ENCODE measurements at places on chromosomes 3 and 15.
A peak's percentile ranks its signal among the peaks of the same experiment; 100 is the strongest.

GRCh38 chr15:58686286-58686685, 63.2 kb downstream of the ADAM10 start:
- DNase-seq = no peak

DNA sequence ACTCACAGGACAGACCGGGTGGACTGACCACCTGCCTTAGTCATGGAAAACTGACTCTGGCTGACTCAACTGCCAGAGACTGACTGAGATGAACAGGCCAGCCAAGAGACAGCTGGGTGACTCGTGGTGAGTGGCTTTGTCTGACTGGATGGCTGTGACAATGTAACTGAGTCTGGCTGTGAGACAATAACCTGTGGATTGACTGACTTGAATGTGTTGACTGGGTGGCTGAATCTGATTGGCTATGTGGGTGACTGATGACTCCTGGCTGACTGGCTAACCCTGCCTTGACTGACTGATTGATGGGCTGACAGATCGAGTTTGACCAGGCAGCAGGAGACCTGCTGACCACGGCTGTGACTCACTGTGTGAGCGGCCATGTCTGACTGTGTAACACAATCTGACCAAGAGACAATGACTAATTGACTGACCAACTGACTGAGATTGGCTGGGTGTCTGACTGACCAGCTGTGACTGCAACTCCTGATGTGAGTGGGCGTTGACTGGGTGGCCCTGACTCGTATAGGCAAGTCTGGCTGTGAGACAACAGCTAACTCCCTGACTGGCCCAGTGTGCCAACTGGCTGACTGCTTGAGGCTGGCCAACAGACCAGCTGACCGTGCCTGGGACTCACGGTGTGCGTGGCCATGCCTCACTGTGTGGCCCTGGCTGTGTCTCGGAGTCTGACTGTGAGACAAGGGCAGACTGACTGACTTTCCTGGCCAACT, 509.1 kb downstream of the SHQ1 start:
- DNase-seq = peak; percentile 75

DNA sequence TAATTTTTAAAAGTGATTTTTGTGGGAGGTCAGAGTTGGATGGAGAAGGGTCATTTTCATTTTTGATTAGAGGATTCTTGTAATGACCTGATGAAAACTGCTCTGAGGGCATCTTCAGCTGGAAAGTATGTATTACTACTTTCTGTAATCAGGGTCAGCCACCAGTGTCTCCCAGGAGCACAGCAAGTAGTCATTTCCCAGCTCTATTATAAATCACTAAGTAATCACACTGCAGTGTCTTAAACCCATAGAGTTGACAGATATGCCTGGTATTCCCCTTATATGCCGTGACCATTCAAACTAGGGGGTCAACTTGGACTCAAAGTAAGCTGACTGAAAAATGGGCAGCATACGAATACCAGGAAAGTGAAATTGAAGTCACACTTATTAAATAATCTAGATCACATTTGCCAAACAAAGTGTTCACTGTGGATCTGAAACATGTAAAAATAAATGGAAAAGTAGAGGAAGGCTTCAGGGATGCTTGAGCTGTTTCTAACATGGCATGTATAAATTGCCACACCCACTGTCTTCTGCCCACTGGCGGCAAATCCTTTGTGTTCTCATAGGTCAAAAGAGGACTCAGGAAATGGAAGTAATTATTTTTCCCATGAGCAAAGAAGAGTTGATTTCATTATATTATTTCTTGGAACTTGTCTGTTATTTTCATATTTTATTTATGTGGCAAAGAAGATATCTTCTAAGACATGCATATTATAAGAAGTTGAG, 105.7 kb downstream of the MBNL1 start:
- DNase-seq = no peak

- no peak for DNase-seq
These were observed 324.5 kb downstream of the TBL1XR1 start for GRCh38 chr3:176872771-176873209.

GRCh38 chr3:183725387-183725786, 27.8 kb downstream of the YEATS2 start:
- no peak for DNase-seq

DNA sequence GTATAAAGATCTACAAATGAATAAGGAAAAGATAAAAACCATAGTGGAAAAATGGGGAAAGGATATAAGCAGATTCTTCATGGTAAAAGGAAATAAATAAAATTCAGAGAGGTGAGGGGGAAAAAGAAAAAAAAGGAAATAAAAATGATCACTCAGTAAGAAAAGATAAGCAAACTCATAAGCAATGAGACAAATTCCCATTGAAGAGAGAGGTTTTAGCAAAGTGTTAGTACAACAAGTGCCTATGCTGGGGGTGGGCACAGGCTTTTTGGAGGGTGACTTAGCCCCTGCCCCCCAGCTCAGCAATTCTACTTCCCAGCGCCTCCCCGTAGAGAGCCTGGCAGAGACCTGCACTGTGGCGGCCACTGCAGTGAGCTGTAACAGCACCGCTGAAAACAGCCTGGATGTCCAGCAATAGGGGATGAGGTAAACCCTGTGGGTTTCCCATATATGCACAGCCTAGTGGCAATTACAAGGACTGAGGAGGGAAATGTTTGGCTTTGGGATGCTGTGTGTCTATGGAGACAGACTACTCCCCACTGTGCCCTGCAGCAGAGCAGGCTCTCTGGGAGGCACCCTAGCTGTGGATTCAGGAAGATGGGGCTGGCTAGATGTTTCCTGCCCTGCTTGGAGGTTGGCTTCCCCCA, 23.7 kb upstream of the SFMBT1 start:
- DNase-seq = no peak

- DNase-seq = no peak
These were observed 848 bp downstream of the SYNM start for GRCh38 chr15:99105514-99106341.

DNA sequence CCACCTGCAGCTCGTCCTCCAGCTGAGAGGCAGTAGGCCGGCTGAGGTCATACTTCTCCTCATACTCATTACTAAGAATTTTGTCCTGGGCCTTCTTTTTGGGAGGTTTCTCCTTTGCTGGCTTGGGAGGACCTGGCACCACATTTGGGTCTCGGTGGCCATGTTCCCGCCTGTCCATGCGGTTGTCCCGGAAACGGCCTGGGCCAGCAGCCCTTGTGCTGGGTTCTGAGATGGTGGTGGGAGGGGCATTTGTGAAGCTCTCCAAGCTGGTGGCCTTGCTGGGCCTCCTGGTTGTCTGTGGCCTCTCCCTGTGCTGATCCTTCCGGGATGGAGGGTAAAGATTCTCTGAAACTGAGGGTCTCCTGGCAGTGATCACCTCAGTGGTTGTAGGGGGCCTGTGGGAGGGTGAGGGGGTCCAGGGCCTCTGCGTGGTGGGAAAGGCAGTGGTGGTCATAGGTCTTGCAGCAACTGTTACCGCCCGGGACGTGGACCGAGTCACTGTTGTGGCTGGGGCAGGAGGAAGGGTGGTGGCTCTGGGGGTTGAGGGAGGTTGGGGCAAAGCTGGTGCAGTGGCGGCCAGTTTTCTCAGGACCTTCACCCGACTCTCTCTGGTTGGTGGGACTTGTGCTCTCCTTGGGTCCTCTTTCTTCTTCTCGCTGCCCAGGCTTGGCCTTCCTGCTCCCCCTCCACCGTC, 2.5 kb downstream of the CCDC80 start:
- DNase-seq = no peak

- no peak for DNase-seq
These were observed 36.2 kb upstream of the CFAP161 start for GRCh38 chr15:81097890-81098280.

- no peak for DNase-seq
These were observed 35.8 kb upstream of the ABHD2 start for GRCh38 chr15:89052474-89052873.

- no peak for DNase-seq
These were observed 125.3 kb upstream of the BCL6 start for GRCh38 chr3:187870360-187871203.

Data from GOT3 (cell line).